Stimulated activated CD4-positive, alpha-beta T cell treated with anti-CD3 and anti-CD28 coated beads, Interleukin-12 subunit alpha, Interleukin-12 subunit beta, amount 100 ng/mL, for 48 hours (primary cell): ENCODE measurements at places on chromosomes 2 and 18.

DNA sequence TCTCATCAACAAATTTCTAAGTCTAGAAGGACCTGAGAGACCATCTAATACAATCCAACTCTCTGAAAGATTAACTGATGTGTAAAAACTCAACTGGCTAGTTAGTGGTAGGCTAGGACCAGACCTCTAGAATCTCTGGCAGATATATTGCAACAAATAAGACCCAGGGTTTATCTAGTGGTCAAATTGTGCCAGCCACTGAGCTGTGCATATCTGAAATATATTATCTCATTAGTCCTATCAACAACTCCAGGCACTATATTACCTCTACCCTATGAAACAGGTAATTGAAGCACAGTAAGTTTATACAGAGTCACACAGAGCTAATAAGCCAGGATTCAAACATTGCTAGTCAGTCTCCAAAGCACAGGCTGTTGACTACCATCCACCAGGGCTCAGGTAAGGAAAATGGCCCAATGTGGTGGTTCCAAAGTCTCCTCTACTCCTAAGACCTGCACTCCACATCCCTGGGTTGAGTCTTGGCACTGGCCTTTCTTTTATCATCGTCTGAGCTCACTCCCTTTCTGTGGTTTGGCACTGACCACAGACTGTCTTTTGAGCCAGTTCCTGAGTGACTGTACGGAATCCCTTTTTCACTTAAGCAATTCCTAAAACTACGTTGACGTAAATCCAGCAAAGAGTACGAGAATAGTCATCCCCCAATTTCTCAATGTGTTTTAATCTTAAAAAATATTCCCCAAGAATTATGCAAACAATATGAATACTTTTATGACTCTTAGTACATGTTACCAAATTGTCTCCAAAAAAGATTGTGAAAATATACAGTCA is 11.9 kb upstream of the PID1 start:
- no peak for DNase-seq

- DNase-seq: no peak
These were observed 94.2 kb downstream of the LRRC30 start for GRCh38 chr18:7325126-7325430.

DNA sequence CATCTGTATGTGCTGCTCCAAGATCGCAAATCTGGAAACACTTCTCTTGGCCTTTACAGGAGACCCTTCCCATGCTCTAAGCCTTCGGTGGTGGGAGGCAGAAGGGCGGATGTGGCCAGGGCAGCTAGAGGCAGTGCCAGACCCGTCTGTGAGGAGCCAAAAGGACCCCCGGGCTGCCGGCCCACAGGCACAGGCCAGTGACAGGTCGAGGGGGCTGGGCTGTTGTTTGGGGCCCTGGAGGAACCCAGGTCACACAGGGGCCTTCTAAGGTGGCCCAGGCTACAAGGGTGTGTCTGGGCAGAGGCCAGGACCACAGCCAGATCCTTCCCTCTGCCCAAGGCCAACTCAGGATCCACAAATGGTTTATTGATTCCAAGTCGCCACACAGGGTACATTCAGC is 49.4 kb downstream of the SLC66A2 start:
- DNase-seq: no peak

- peak; percentile 71 for DNase-seq
These were observed 11.9 kb upstream of the MLPH start for GRCh38 chr2:237474931-237475703.

- DNase-seq: no peak
These were observed 6.1 kb upstream of the CYRIA start for GRCh38 chr2:16671760-16672159.

- DNase-seq: no peak
These were observed 125.7 kb downstream of the EIPR1 start for GRCh38 chr2:3251946-3252345.

DNA sequence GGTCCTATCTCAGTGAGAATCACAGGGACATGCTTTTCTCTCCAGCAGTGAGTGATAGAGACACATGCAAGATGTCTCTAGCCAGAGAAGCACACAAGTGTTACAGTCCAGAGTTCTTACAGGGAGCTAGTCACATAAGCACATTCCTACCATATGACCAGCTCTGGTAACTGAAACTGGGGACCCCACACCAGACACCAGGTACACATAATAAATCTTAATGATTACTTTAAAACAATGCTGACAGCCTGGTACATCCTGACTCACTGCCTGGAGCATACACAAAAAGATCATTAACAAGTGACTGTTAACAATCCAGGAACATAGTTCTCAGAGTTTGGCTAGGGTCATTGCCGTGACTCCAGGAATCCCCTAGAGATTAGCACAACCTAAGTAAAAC is 53.6 kb downstream of the GALNT1 start:
- no peak for DNase-seq

GRCh38 chr2:23291239-23291638 is 93.7 kb upstream of the KLHL29 start:
- no peak for DNase-seq

DNA sequence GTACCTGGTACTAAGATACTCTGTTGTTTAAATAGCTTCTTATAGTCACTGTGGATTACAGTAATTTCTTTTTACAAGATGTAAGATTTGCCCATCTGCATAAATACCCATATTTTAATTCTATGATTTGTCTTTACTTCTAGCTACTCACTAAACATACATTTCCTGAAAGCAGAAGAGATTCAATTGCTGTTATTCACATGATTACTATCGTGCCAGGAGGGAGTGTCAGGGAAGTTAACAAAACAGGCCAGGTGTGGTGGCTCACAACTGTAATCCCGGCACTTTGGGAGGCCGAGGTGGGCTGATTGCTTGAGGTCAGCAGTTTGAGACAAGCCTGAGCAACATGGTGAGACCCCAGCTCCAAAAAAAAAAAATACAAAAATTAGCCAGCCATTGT is 33.8 kb downstream of the PRKCE start:
- DNase-seq: no peak

DNA sequence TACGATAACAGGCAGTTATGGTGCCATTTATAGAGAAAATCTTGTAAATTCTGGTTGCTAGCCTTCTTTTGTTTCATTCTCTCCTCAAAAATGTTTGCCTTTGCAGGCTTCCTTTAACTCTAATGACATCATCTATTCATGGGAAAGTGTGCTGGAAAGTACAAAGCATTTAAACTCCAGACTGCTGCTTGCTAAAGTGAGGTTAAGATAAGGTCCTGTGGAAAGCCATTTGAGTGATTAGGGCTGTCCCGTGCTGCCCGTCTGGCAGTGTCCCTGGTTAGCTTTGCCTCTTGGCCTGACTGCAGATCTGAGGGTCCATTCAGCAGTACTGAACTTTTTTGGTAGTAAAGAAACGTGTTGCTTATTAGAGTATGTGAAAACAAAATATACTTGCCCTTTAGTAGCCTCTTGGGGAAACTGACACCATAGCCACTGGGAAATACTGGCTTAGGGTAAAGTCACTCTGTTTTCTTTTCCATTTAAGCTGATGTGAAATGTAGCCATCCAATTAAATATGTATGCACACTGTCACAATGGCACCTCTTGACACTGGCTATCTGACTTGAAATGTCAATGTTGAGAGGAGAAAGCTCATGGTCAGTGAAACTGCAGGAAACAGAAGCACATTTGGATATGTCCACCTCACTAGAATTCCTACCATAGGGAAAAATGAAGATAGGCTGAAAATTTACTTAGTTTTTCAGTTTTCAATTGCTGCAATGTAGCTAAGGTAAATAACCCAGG is 321.5 kb downstream of the SLC8A1 start:
- no peak for DNase-seq

DNA sequence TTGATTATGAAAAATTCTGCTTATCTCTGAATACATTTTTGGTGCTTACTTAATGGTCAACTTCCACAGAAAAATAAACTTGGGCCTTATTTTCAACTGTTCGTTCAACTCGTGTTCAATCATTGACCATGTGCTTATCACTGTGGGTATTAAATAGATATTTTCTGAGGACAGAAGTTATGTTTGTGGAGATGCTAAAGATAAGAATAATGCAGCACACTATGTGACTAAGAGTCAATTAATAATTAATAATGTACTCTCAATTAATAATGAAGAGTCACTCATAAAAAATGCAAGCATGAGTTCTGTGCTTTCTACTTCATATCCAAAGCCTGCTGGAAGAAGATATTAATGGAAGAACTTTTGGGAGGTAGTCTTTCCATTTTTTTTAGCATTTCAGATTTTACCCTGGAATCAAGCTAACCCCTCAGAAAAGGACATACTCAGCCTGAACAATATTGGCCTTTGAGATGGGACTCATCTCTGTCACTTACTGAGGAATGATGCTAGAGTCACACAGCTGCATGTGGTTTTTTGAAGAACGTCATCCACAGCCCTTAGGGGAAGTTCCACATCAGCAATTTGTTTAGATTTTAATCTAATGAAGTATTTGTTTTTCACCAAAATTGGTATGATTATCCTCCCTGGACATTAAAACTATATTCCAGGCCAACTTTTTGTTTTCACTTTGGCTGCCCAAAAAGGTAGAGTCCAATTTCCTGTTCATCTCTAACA is 191.9 kb upstream of the CRIM1 start:
- no peak for DNase-seq

DNA sequence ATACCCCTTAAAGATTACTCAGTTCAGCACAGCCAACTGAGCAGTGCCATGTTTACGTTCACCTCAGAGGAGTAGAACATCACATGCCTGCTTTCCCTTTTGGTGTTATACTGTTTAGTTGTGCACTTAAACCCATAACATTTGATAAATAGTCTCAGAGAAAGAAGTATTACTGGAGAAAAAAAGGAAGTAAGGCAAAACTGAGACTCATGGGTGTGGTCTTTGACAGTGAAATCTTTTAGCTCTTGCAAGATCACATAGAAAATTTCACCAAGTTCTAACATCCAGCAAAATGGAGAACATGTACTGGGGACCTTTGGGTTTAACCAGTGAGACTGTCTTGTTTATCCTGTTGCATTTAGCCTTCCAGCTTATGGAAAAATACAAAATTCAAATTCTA is 5.6 kb downstream of the TANK start:
- no peak for DNase-seq

DNA sequence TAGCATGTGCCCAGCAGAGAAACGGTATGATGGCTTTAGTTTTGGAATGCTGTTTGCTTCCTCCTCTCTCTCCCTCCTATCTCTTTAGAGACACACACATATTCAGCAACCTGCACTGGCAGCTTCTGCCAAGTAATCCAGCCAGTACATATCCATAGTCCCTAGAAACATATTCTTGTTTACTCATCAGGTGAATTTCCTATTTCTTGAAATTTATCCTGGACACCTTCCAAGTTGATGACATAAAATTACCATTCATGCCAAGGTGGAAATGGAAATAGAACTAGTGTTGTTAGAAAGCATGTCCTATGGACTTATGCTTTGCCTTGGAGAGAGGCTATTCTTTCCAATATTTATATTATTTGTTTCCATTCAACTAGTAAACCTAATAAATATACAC is 50.9 kb upstream of the RGPD4 start:
- no peak for DNase-seq

GRCh38 chr18:54233228-54233625 is 8.8 kb upstream of the MBD2 start:
- DNase-seq: no peak

- no peak for DNase-seq
These were observed 6.7 kb upstream of the ACAA2 start for GRCh38 chr18:49819823-49820671.

GRCh38 chr18:11752116-11752911 is 63.2 kb downstream of the GNAL start:
- DNase-seq: peak; percentile 1

DNA sequence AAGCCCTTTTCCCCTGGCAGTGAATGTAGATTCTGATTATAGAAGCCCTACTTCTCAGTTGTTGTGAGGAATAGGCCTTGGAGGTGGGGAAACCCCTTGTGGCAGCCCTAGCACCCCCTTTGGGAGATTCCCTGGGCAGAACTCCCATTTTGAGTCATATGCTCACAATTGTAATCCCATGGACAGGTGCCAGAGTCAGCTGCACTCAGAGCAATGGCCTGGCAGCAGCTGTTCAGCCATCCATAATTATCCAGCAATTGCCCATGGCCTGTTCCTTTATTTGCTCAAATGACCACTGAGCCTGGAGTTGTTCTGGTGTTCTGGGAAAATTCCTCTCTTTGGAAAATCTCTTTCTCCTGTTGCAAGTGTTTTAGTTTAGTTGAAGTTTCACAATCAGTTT is 71.7 kb downstream of the PTRHD1 start:
- DNase-seq: peak; percentile 25

DNA sequence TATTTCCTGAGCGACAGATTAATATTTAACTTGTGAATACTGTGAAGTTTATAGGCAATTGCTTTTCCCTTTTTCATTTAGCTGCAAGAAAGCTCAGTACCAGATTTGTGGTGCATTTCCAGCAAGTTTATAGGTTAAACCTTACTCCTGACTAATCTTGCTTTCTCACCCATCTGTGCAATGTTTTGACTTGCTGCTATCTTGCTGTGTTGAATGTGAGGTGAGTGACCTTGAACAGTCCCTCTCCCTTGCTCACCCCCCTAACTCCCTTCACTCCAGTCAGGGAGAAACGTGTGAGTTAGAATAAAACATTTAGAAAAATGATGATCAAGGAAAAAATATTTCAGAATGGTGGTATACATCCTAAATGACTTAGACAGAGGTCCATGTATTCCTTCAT is 39.8 kb upstream of the PARD3B start:
- no peak for DNase-seq

- DNase-seq: no peak
These were observed 35.0 kb downstream of the HPCAL1 start for GRCh38 chr2:10337449-10338269.

DNA sequence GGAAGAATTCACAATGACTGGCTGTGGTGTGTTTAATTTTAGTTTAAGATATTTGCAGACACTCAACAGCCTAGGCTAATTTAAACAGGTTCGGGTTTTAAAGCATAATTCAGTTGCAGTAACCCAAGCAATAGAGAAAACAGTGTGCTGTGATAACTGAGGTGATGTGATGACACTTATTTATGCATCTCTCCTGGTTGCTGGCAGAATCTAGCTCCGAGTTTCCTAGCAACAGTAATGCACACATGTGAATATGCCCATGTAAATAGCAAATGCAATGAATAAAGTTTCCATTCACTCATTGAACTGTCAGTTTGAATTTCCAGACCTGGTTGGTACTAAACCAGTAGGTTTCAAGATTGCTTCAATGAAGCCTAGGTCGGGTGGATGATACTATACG is 426.5 kb downstream of the TMX3 start:
- no peak for DNase-seq

- DNase-seq: peak; percentile 90
These were observed at the start of gene PLEKHB2 for GRCh38 chr2:131105156-131105949. Gene PLEKHB2, plus strand, starts transcription at chr2:131105336. Its CDS starts 15,606 bp downstream, at chr2:131120942.

DNA sequence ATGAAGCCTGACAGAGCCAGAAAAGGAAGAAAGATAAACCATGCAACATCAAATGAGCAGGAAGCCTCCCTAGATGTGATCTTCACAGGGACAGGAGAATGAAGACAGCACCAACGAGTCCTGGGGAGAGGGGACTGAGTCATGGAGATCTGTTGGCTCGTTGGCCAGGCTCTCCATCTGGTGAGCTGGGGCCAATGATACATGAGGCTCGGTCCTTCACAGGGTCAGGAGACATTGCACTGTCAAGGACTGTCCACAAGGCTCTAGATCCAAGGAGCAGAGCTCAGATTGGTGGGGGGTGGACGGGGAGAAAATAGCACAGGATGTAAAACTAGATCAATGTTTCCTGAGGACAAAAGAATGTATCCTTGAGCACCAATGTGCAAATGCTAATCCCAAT is 735 bp downstream of the CD207 start:
- DNase-seq: no peak

- DNase-seq: no peak
These were observed 269.1 kb downstream of the TMX3 start for GRCh38 chr18:68445668-68446426.
